Progenitor cell of endocrine pancreas (in vitro differentiated cells): ENCODE measurements at places on chromosomes 3 and 15.

DNA sequence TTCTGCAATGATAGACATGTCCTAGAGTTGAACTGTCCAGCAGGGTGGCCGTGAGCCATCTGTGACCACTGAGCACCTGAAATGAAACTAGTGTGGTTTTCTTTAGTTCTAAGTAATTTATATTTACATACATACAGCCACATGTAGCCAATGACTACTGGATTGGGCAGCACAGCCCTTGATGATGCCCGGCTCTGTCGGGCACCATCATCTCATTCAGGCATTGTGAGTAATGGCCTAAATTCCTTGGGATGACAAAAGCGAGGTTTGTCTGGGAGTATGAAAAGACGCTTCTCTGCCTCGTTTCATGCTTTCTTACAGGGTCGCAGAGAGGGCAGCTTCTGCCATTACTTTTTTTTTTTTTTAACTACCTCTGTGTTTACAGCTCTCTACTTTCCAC, 251.9 kb upstream of the HES1 start:
- no peak for DNase-seq

DNA sequence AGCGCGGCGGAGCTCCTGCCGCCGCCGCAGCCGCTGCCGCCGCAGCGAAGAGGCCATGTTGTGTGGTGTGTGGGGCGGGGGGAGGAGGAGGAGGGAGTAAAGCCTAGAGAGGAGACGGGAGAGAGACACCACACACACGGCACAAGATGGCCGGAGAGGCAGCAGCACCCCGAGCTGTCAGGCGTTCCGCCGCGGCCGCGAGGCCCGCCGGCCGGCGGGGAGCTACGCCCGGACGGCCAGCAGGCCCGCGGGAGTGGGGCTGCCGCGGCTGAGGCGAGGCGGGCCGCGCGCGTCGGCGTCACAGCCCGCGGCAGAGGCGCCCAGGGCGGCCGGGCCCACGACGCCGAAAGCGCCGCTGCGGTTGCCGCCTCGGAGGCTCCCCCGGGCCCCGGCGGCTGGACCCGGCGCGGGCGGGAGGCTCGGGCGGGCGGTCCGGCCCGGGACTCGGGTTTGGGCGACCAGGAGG, 17.4 kb upstream of the CHD2 start:
- DNase-seq = no peak

GRCh38 chr3:183460081-183461055, 31.9 kb upstream of the MCF2L2 start:
- no peak for DNase-seq

DNA sequence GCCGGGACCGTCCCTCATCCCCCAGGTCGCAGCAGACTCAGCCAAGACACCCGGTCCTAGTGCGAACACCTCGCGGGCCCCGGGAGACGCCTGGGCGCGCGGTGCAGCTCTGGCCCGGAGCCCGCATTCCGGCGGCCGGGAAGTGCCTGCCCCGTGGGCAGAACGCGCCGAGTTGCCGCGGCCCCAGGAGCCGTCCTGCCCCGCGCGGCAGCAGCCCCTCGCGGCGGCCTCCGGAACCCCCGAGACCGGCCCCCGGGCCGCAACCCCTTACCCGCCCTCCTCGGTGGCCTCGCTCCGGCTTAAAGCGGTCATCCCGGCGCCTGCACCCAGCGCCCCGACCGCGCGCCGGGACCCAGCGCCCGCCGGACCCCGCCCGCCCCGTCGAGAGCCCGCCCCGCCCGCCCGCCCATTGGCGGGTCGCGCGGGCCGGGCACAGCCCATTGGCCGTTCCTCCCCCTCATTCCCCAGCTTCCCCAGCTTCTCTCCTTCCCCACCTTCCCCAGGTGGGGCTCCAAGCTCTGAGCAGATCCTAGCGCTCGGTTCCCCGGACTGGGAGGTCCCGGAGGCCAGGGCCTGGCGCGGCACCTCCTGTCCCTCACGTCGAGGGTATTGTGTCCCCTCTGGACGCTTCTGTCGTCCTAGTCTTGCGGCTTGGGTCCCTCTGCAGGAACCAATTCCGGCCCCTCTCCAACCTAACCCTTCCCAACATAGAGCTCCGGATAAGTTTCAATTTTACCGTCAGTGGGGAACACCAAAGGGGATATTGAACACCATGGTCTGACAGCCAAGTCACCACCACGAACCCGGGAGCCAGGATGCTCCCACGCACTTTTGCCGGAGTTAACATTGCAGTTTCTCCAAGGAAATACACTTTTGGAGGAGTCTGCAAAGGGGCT, at the start of gene GRAMD2A:
Gene GRAMD2A, minus strand, starts transcription at position 328 of the 896 bp plus-strand sequence.
- no peak for DNase-seq

GRCh38 chr3:167876620-167877281, 141.2 kb downstream of the SERPINI1 start:
- DNase-seq = no peak

DNA sequence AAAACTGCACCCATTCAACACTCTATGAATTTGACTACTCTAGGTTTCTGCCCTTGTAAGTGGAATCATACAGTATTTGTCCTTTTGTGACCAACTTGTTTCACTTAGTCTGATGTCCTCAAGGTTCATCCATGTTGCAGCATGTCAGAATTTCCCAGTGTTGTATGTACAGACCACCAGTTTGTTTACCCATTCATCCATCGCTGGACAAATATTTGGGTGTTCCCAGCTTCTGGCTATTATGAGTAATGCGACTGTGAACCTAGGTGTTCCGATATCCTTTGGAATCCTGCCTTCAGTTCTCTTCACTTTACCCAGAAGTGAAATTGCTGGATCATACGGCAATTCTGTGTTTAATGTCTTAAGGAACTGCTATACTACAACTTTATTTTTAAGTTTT, 12.6 kb downstream of the RPL32 start:
- DNase-seq = no peak

- DNase-seq = no peak
Observed at GRCh38 chr3:42376344-42376798, 34.0 kb downstream of the LYZL4 start.

- DNase-seq = peak; percentile 15
Observed at GRCh38 chr3:53938645-53939044, 47.0 kb upstream of the SELENOK start.

DNA sequence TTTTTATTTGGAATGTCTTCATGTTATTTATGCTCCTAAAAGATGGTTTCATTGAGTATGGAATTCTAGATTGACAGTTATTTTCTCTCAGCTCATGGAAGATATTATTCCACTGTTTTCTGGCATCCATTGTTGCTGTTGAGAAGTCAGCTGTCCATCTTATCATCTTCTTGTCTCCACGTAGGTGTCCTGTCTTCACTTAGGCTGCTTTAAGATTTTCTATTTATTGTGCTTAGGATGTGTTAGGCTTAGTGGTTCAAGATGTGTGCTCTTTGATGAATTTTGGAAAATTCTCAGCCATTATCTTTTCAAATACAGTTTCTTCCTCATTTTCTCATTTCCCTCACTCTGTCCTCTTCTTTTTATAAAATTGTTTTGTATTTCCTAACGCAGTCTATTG, 52.0 kb downstream of the SNRK start:
- no peak for DNase-seq

DNA sequence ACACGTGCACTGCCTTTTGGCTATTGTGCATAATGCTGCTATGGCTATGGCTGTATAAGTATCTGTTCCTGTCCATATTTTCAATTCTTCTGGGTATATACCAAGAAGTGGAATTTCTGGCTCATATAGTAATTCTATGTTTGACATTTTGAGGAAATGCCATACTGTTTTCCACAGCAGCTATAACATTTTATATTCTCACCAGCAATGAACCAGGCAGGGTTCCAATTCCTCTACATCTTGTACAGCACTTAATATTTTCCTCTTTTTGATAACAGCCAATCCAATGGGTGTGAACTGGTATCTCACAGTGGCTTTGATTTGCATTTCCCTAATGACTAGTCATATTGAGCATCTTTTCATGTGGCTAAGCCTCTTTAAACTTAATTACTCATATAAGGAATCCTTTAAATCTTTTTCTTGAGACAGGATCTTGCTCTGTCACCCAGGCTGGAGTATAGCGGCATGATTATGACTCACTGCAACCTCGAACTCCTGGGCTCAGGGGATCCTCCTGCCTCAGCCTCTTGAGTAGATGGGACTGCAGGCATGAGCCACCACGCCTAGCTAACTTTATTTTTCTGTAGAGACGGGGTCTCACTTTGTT, 38.1 kb upstream of the IGDCC4 start:
- no peak for DNase-seq

DNA sequence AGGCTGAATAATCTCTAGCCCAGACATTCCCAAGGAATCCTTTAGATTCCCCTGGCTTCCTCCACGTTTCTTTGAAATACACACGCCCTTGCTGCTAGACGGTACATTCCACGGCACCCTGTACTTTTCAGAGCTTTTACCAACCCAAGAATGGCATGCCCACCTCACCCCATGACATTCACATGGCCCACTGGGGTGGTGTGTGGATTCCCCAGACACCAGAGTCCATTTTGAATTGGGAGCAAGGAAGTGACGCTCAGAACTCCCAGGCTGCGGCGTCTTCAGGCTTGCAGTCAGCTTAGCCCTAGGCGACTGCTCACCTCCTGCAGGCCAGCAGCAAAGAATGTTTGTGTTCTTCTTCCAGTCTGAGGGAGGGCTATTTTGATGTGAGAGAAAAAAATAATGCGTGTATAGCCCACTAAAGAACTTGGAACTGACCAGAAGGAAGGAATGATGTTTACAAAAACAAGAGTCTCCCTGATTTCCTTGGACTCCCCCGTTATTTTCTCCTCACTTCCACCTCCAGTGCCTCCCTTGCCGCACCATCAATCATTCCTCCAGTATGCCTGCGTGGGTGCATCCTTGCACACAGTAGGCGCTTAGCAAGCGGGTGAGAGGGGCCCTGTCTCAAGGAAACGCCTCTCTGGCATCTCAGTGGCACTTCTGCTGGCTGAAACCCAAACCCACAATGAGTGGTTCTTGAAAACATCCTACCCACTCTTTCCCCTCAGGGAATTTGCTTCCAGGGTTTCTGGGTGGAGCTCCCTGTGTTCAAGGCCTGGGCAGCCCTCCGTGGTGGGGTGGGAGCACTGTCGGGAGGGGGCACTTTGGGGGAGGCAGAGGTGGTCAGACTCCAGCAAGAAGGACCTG, 59.9 kb downstream of the SMAD6 start:
- no peak for DNase-seq

GRCh38 chr3:96814651-96815567, 515 bp downstream of the EPHA6 start:
- peak; percentile 28 for DNase-seq

DNA sequence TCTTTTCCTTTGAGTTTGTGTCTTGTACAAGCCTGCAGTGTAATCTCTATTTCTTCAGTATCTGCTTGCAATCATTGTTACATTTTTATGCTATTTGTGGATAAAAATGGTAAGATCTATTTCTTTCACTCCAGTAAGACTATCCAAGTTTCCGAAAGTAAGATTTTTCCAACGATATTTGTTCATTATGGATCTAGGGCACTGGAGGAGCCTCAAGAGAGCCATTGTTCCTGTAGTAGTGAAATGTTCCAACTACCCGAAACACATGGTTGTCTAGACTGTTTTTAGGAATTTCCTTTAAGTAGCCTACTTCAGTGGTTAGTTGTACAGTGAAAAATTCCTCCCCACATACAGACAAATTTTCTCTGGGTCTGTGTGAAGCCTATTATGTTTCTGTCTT, 597.4 kb downstream of the RSL24D1 start:
- no peak for DNase-seq

- no peak for DNase-seq
Observed at GRCh38 chr15:85988741-85989140, 90.9 kb upstream of the AGBL1 start.

- no peak for DNase-seq
Observed at GRCh38 chr15:88989578-88989977, 76.4 kb upstream of the MFGE8 start.

GRCh38 chr3:158506456-158506855, 64.5 kb upstream of the MLF1 start:
- no peak for DNase-seq

- DNase-seq = no peak
Observed at GRCh38 chr3:14042680-14043079, 82.0 kb downstream of the CHCHD4 start.

DNA sequence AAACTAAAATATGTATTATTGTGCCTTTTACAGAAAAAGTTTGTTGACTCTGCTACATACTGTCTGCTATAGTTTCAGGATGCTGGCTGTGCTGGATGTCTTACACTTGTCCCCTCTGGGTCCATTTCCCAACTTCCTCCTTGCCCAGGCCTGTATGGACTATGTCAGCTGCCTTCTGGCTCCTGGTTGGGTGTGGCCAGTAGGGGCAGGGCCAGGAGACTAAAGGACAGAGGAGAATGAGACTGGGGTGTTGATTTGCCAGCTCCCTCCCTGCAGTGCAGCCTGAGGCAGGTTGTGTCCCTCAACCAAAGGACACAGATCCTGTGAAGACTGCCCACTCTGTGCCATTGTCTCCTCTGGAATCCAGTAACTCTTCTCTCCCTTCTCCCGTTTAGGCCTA, 90.6 kb upstream of the UBE2E2 start:
- DNase-seq = no peak

DNA sequence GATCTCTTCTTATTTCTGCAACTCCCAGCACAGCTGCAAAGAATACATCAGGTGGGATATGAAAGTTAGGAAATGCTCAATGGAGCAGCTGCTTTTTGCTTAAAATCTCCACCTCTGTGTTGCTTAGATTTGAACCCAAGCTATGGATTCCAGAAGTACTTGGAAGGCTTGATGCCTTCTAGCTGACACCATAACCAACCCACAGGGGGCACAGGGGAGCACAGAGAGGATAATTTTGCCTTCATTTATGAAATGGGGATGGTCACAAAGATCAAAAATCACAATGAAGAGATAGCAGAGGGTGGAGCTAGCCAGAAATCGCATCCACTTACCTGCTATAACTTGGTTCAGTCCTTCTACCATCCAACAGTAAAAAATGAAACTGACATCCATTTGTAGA, 75.7 kb downstream of the DUT start:
- no peak for DNase-seq

DNA sequence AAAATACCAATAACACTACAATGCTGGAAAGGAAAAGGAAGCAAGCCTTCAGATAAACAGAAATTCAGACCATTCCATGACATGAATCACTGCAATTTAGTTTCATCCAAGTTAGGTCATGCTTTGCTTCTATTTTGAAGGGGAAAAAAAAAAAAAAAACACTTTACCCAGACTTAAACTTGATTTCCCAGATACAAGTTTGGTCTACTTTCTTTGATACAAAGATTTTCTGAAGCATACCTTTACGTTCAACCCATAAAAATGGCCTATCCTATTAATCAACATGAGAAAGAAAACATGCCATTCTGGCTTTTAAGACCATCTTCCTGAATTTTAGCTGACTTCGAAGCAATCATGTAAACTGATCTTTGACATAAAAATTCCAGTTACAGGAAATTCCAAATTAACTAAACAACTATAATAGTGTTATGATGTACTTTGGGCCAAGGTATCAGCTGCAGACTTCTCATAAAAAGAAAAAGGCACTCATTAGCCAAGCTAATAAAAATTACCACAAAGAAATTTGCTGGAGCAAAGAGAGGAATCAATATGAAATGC, 12.6 kb downstream of the OSBPL10 start:
- DNase-seq = no peak

GRCh38 chr3:20853890-20854289, 667.9 kb upstream of the SGO1 start:
- DNase-seq = no peak
